ENCODE measurements at places on chromosomes 1 and 21.

DNA sequence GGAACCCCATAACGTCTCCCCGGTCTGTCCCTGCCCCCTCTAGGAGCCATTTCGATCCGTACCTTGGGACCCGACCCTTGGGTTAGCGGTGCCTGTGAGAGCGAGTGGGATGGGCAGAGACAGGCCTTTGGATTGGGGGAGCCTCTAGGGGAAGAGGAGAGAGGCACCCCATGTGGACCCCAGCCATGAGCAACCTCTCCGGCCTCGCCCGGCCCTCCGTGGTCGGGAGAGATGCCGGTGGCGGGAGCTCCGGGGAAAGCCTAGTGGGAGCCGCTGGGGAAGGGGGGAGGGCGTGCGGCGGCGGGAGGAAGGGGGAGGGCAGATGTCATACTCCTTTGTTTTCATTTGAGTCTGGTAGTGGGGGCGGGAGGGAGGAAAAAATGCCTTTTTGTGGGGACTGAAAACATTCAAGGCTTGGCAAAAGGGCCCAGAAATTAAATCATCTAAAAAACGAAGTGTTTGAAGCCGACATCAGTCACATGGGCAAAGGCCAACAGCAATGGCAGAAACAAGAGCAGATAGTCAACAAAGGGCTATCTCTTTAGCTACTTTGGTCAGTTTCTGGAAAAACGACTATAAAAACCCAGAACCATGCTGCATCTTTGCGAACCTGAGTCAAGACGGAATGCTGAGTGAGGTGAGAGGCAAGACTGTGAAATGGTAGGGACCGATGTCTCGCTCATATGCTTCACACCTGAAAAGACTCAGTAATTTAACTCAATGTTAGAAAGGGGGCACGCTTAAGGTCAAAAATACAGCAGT lies 758 bp downstream of the PTBP2 start:
- DNase-seq = peak; percentile 33

DNA sequence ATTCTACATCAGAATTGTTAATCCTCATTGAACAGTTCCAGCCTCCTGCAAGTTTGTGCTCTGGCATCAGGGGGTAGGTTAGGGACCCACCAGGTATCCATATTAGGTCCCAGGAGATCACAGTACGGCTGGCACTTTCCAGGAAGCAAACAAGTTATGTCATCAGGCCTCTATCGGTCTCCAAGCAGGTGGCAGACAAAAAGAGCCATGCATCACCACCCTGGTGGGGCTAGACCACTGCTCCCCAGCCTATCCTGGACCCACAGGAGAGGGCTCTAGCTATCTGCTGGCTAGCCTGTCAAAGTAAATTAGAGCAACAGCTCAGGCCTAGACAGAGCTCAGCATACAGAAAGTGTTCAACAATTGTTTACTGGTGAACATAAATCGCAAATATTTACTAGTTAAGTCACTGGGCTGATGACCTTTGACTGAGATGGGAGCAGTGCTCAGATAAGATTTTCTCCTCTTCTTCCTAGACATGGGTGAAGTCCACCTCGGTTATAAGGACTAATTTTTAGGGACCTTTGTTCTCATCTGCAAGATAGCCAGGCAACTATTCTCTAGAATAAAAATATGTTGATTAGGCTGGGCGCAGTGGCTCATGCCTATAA lies 6.4 kb downstream of the NUAK2 start:
- no peak for DNase-seq

- no peak for DNase-seq
Observed at GRCh38 chr1:41525891-41526587, 41.6 kb upstream of the EDN2 start.

DNA sequence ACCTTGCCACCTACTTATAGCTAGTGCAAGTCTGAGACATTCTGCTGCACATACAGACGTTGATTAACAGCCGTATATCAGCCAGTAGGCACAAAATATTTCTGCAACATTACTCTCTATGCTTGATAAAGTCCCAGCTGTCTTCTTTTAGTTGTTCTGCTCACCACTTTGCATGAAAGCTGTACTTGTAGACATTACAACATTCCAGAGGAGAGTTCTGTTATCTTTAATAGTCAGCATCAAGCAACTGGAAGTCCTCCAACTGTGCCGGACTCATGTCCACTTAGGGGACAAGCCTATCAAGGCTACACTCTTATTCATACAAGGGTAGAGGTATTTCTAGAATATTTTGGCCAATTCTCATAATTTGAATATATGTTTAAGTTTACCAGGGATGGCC lies 50.0 kb downstream of the CACHD1 start:
- no peak for DNase-seq

GRCh38 chr1:18481190-18481920 lies 625 bp downstream of the KLHDC7A start:
- no peak for DNase-seq

All from fibroblast of skin of left biceps (primary cell).